ENCODE measurements at places on chromosomes 7 and 10. TPM values are rescaled to one million over a fixed set of nuclear protein-coding genes. Genes with fewer than 3 reads are reported as not detected.

- no peak for DNase-seq
Measured at GRCh38 chr10:112394475-112394875, 20.6 kb downstream of the ACSL5 start.

- no peak for DNase-seq
Measured at GRCh38 chr10:118956802-118957442, 72.6 kb upstream of the NANOS1 start.

DNA sequence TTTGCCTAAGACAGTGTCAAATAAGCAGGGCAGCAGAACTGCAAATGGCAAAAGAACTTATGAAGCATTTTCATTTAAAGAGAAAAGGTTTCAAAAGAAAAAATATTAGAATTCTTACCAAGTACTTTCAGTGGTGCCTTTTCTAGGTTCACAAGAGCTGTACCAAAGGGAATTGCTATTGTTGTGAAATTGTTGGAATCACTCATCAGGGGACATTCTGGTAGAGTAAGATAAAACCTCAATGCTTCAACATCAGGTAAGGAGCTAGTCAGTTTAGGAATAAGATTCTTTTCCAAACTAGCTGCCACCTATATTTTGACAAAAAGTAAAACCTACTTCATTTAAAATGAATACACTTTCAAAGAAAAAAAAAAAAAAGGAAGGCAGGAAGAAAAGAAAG lies 85.0 kb downstream of the HERC4 start:
- no peak for DNase-seq

DNA sequence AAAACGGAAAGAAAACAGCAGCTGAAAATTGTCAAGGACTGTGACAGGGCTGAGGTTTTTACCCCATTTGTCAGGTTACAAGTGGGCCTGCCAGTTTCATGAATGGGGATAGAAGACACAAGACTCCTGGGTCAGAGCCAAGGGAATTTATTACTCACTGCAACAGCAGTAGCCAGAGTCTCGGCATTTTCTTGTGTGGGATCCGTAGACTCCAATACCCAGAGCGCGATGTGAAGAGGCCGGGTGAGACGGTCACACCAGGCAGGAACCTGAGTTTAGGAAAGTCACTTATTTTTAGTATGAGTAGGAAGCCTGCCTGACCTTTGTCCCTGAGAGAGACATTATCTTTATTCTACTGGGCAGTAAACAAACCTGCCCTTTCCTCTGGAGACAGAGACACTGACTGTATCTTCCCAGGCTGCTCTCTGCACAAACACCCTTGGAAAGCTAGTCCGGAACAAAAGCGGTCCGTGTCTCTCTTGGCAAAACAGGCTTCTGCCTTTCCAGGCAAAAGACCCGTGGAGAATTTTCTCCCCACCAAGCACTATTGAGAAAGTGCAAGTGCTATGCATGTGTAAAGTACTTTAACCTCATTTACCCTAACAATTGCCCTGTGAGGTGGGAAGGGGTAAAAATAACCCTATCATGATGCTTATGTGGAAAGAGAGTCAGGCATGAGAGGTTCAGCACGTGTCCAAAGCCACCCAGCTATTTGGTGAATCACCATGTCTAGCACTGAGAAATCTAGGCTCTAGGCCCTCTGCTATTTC lies 58.4 kb downstream of the JCAD start:
- DNase-seq = peak; percentile 78

ICA1 gene
- 21.0 TPM for total RNA-seq

NUTM2D gene
- 7.2 TPM for total RNA-seq
